ENCODE measurements at places on chromosomes 7 and 10.

GRCh38 chr10:72574636-72575035, 51.2 kb downstream of the MICU1 start:
- no peak for DNase-seq

DNA sequence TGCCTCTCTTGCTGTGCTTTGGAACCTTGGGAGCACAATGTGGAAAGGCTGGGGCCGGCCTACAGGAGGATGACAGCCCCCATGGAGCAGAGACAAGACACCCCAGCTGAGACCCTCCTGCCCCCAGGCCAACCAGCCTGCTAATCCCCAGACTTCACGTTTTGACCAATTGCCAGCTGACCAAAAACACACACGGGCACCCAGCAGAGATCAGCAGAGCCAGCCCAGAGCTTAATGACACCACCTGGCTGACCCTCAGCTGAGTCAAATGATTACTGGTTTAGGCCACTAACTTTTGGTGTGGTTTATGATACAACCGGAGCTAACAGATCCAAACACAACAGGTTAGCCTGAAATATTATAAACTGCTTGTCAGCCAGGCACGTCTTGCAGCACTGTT, 111.2 kb upstream of the KIF5B start:
- no peak for DNase-seq

DNA sequence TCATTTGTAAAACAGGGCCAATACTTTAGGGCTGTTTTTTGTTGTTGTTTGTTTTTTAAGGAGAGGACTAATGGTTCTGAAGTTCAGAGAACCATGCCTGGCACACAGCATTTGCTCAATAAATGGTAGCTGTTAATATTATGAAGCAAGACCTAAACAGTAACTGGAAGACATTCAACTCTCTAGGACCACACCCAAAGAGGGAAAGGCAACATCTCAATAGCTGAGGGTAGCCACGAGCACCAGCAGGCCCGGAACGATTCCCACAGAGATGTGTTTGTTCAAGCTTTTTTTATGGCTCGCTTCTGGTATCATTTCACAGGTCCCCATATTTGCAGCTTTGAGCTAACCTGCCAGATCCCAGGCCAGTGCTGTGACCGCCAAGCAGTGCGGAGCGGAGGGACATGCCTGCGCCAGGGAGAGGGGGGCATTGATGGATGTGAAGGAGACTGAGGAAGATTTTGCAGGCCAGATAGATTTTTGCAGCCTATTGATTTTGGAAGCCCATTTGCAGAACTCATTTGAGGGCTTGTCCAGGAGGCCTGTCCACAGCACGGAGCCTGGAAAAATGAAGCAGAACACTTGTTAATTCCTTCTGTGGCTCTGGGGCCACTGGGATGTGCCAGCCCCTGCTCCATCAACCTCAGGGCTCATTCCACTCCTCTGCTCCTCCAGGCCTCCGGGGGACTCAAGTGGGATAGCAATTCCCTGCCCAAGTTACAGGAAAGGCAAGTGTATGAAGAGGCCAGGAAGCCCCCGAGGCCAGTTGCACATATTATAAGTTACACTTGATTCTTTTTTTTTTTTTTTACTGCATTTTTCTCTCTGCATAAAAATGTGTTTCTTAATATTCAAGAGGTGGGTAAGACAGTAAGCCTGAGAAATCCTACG, 57.3 kb upstream of the FGFR2 start:
- DNase-seq, result no peak

GRCh38 chr7:44434201-44434600, 56.3 kb downstream of the NUDCD3 start:
- DNase-seq, result no peak

- DNase-seq, result no peak
Measured at GRCh38 chr7:2966466-2967078, 77.1 kb downstream of the CARD11 start.

- DNase-seq, result no peak
Measured at GRCh38 chr10:32326680-32327363, 20.1 kb downstream of the EPC1 start.

DNA sequence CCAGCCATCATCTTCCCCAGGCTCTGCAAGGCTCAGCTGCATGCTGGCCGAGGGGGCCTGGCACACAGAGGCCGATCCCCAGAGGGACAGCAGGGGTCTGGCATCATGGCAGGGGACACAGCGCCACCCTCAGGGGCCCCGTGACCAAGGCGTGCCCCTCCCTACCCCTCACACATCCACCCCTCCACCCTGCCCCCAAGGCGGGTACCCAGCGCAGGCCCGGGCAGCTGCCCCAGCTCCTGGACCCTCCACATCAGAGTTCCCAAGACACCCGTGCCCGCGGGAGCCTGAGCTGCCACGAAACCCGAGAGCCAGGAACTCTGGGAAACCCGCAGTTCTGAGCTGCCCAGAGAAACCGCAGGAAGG, 46.5 kb upstream of the TNRC18 start:
- no peak for DNase-seq

DNA sequence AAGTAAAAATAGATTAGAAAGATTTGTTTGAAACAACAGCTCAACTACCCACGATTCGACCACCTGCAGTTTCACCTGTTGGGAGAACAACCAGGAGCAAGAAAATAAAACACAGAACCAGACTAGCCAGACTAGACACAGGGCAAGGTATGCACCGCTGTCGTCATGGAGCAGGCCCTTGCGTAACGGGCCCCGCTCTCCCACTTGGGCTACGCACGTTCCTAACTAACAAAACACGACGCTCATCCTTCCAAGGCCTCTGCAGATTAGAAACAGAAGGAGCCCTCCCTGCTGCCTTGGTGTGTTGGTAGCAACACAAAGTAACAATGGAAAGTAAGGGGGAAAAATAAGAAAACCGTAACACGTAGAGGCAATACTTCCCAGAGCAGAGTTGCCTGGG, 45.1 kb upstream of the ELMO1 start:
- no peak for DNase-seq

- DNase-seq, result no peak
Measured at GRCh38 chr7:7352845-7353244, 170.5 kb downstream of the C1GALT1 start.

DNA sequence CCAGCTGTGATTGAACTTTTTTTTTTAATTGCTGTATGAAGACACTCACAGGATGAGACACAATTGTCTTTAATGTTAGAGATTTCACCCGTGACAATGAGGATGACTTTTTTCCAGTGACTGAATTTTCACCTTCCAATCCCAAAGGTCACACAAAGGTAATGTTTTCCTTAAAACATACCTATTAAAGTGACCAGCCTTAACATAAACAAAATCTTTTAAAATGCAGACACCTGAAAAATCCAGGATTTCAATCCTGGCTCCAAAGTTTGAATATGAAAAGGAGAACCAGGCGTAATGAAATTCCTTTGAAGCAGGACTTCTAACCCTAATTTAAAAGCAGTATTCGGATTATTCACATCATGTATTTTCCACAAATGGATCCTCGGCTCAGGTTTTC, 647.7 kb downstream of the GATA3 start:
- no peak for DNase-seq

DNA sequence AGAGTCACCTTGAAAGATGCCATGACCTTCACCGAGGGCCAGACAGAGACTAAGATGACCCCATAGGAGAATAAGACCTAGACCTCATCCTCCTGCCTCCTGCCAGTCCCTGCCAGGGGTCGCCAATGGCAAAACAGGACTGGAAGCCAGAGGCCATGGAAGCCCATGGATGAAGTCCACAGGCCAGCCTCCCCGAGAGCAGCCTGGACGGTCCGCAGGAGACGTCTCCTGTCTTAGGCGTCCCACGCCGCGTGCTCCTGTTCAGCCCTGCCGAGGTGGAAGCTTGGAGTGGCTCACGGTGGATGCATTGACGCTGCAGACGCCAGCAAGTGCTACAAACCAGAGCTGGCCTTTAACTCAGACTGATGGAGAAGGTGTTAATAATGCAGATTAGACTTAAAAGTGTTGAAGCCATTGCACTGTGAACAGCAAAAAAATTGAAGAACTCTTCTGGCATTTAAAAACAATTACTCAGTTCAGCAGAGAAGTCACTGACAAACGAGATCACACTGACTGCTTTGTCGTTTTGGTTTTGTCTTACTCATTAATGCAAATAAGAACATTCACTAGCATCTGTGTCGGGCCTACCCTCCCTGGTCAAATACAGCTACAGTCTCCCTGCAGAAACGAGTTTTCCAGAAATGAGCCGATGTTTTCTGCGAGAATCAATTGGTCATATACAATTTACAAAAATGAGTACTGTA, 38.1 kb upstream of the FAM20C start:
- DNase-seq, result no peak

- no peak for DNase-seq
Measured at GRCh38 chr7:117319181-117319580, 3.7 kb downstream of the WNT2 start.

- no peak for DNase-seq
Measured at GRCh38 chr10:23529625-23530024, 90.8 kb downstream of the OTUD1 start.

GRCh38 chr7:31948029-31948428, 122.2 kb downstream of the PDE1C start:
- DNase-seq, result no peak

GRCh38 chr7:157660971-157661610, 324.3 kb downstream of the DNAJB6 start:
- no peak for DNase-seq

- no peak for DNase-seq
Measured at GRCh38 chr7:20560325-20561180, 54.9 kb upstream of the ABCB5 start.

DNA sequence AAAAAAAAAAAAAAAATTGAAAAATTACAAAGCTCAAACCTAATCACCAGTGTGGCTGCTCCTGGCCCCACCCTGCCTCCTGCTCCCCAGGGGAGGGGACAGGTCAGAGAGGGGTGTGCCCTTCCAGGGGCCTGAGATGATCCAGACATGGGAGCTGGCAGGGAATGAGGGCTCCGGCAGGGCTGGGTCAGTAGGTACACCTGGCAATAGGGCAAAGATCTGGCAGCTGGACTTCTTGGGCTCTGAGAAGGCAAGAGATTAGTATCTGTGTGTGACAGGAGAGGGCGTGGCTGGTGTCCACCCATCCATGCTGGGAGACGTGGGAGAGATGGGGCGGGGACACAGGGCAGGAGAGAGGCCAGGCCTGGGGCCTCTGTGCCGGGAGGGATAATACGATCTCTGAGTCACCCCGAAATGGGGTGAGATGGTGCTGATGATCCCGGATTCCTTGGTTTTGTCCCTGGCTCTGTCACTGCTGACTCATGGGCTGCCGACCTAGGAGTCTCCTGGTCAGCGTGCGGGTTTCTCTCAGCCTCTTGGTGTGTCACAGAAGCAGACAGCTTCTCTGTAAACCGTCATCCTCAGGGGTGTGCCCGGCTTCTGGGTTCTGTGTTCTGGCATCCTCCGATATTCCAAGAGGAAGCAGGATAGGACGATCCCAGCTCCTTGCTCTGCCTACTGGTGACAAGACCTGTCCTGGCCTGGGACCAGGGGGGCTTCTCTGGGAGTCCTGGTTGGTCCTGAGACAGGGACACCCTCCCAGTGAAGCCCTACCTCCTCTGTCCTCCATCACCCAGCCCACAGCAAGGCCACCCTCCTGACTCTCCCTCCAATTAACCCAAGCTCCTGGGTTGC, 8.2 kb upstream of the CLDN4 start:
- DNase-seq, result peak; percentile 88

DNA sequence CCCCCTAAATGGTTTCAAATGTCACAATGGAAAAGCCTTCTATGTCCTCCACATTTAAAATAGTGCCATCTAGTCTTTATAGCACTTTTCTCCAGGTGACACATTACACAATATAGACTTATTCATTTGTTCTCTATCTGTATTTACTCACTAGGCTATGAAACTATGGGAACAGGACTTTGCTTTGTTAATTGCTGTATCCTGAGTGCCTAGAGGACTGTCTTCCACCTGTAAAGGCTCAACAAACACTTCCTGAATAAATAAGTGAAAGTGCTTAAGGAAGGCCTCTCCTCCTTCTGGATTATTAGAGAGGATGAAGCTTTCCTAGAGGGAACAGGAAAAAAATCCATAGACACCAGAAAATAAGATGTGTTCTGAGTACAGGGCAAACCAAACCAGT, 397.6 kb upstream of the LRRN3 start:
- DNase-seq, result no peak

DNA sequence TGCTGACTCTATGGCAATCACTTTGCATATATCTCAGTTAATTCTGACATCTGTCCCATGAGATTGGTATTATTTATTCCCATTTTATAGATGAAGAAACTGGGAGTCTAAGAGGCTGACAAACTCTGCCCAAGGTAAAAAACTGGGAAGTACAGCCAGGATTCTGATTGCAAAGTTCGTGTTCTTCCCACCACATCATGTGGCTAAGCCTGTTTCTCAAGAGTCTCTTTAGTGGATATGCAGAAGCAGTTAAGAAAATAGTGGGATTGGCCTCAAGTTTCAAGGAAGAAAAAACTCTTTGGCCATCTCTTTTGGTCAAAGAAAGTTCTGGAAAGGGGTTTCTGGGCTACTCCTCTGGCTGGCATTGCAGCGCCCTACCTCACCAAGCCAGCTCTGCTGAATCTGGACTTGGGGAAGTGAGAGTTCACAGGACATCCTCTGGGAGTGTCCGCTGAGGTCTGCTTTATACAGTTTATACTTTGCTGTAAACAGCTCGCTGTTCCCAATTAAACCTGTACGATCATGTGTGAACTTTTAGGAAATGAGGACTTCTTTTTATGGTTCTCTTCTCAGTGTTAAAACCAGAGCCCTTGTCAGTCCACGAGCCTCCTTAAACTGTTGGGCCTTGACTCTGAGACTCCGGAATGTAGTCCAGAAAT, 12.2 kb upstream of the BMPR1A start:
- DNase-seq, result no peak

DNA sequence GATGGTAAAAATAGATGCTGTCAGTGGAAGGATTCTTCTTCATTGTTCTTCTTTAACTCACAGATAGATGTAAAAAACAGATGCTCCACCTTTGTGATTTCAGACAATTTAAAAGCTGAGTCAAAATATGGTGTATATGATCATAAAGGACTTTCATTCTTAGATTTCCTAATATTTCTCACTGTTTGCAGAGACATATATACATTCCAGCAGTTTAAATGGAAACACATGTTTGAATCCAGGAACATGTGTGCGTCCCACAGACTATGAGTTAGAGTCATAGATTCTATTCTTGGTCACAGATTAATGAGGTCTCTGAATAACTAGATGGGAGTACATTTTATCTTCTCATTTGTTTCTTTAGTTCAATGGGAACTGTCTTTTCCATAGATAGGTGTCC, 109.6 kb downstream of the BICC1 start:
- no peak for DNase-seq

GRCh38 chr10:119806334-119807130, 66.1 kb downstream of the MCMBP start:
- DNase-seq, result no peak

DNA sequence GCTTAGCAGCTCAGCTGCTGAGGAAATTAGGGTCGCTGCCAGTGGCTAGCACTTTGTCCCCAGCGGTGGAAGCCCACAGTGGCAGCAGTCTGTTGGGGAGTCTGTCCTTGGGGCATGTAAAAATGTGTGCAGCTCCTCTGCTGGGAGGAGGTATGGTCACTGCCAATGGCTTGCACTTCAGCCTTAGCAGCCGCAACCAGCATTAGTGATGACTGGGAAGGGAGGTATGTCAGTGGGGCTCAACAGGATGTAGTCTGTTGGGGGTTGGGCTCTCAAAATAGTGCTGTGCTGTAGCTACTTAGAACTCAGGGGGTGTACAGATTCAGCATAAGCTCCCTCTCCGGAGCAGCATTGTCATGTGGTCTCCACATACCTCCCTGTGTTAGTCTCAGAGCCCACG, 189.9 kb downstream of the ZEB1 start:
- DNase-seq, result no peak

GRCh38 chr10:102407425-102408130, 11.0 kb downstream of the PSD start:
- no peak for DNase-seq
